Fibroblast of the aortic adventitia (primary cell): ENCODE measurements at places on chromosomes 2 and 18.
A peak's percentile ranks its signal among the peaks of the same experiment; 100 is the strongest.

DNA sequence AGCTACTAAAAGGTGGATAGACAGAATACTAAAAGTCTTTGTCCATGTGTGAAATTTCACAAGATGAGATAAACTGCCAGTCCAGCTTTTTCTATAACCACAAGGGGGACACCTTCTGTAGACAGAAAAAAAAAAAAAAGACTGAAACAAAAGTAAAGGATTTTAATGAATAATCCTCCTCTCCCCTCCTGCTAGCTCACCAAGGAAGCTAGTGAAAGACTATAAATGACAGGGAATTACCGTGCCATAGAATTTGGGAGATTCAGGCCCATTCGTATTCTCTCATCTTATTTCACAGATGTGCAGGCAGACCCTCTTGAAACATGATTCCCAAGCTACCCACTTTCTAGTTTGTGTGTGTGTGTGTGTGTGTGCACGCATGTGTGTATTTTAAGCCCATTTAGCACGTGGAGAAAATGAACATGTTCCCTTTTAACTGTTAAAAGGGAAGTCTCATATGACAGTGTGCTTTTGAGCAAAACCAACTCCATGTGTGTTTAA lies 36.3 kb upstream of the SLC8A1 start:
- DNase-seq, result peak; percentile 64

DNA sequence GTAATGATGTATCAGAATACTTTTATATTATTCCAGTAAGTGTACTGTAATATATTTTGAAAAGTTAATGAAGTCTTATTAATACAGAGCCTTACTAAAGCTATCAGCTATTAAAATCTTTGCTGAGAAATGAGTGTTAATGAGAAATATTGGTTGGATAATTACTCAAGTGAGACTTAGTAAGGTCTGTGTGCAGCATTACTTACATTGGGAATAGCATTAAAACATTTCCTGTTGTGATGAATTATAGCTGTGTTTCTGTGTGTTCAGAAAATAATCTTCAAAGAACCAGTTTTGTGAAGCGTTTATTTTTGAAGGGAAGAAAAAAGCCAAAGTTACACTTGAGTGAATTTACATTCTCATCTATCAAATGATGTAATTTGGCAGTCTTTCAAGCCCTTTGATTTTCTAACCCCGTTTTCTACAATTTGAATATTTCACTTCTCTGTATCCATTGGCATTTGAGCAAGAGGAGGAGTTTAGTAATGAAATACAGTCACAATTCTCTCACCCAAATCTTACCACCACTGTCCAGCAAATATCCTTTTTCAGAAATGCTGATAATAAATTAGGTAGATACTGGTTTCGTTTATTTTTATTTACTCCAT lies 123.5 kb upstream of the BOD1L2 start:
- no peak for DNase-seq

DNA sequence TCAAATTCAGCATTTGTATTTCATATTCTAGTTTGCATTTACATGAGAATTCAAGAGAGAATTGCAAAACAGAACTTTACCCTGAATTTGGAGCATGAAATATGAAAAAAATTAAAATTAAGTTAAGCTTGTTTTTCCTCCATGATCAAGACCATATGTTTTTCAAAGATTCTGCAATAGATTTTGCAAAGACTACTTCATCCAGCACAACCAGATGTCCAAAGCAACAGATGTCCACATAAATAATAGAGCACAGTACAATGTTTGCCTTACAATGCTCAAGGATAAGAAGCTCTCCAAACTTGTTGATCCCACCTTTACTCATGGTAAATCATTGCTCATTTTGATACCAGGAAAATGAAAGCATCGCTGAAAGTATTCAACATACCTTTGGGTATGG lies 25.6 kb downstream of the FAP start:
- DNase-seq, result peak; percentile 30

- peak; percentile 30 for DNase-seq
These were observed 47.8 kb downstream of the SLC9A4 start for GRCh38 chr2:102520801-102521200.

DNA sequence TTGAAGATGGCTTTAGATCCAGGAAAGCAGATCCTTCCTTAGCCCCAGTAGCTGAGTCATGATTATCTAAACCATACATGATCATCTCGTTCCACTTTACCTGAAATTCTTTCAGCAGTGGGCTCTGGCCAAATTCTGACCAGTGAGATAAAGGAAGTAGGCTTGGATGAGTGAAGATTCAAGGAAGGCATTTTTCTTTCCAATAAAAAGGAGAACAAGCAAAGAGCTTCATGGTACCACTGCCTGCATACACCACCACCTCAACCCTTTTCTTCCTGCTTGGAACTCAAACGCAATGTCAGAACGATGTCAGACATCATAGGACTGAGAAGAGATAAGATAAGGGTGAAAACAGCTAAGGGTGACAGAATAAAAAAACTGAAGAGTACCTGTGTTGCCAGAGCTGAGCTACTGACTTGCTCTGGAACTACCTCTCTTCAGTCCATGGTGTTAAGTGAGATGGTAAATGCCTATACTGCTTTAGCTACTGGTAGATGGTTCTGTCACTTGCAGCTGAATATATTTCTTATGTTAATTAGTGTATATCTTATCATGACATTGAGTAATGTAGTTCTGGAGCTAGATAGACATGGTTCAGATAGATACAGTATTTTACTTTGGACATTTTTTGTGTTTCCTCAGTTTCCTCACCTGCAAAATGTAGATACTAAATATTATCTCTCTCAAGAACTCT lies 58.7 kb upstream of the ACVR1 start:
- no peak for DNase-seq

DNA sequence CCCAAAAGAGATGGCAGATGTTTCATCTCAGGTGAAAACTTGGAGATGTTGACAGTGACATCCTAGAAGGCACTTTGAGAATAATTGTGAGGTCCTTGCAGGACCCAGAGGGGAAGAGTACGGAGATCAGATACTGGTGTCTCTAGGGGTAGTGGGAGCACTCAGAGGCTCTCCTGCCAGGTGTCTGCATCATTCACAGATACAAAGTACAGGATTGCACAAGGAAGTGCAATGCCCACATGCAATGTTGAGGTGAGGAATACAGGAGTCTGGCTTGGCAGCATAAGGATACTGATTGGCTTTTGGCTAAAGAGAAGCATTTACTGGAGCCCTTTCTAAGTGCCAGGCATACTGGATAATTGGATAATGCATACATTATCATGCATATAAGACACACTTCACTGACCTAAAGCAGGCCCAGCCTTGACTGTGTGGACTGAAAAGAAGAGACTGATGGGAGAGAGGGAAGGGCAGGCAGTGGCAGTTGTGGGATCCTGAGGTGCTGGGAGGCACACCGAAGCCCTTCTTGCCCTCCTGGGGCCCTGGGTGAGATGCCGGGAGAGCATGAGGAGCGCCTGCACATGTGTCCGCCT lies 31.0 kb upstream of the NCKAP5 start:
- DNase-seq, result no peak

GRCh38 chr2:239344857-239345216 lies 56.0 kb downstream of the HDAC4 start:
- DNase-seq, result no peak

- no peak for DNase-seq
These were observed 91.0 kb downstream of the PLB1 start for GRCh38 chr2:28586867-28587266.

DNA sequence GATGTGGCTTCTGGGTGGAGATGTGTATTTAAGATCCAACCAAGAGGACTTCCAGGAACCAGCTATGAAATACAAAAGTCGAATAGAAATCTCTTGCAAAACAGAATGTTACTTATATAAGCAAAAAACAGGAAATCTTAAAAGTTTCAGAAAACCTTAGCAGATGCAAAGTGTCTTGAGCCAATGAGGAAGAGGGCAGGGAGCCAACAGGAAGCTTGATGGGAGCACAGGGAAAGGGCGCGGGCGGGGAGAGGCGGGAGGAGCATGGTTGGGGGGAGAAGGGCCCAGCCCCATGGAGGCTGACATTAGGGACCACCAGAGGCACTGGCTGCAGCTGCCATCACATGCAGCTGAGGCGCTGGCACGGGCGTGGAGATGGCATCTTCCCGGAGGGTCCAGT lies 203.3 kb downstream of the SNTG2 start:
- no peak for DNase-seq

GRCh38 chr2:34498561-34498960 lies 899.5 kb upstream of the FAM98A start:
- DNase-seq, result no peak

DNA sequence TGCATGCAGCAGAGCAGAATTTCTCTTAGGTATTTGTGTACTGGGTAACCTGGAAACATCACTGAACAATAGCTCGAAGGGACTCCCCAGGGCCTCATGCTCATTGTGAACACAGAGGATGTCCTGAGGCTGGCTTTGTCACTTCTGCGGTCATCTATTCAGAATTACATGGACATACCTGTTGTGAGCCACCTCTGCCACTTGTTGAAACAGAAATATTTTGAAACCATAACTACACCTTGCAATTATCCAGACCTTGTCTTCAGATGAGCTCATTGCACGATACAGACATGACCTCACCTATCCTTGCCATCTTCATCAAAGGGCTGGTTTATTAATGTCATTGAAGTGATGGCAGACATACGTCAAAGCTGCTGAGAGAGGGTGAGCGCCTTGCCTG lies 23.4 kb upstream of the CREG2 start:
- DNase-seq, result no peak

DNA sequence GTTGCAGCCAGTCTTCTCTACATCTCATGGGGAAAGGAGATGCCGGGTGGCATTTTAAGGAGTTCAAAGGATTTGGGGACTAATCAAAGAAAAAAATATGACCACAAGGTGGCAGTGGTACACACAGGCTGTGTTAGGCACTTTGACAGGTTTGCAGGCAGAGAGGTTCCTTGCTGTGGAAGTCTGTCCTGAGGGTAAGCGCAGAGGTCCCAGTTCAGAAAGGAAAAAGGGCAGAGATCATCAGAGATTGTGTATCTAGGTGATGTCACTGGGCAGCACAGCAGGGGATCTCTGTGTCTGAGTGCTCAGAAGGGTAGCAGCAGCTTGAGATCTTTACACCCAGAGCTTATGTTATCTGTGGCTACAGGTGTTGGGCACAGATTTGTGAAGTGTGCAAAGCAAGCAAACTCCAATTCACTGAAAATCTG lies 231.4 kb downstream of the LRRTM1 start:
- DNase-seq, result peak; percentile 73
